Spinal cord (tissue), 10 donors: ENCODE measurements at places on chromosomes 12 and 14. TPM values are rescaled to one million over a fixed set of nuclear protein-coding genes. Genes with fewer than 3 reads are reported as not detected.

ALX1 gene
- total RNA-seq: not detected

KLHL42 gene
- 34.5 TPM for total RNA-seq

PLEK2 gene
- total RNA-seq: 0.77 TPM

ZDHHC22 gene
- 11.5 TPM for total RNA-seq

RXYLT1 gene
- total RNA-seq: 22.9 TPM

PPP1R36 gene
- total RNA-seq: 1.4 TPM

RTL1 gene
- total RNA-seq: 0.44 TPM

SMCO3 gene
- 7.4 TPM for total RNA-seq

FOXN4 gene
- total RNA-seq: 0.33 TPM

C12orf50 gene
- 0.11 TPM for total RNA-seq

TIMELESS gene
- 10.6 TPM for total RNA-seq

MYRFL gene
- total RNA-seq: 1.1 TPM

DNA sequence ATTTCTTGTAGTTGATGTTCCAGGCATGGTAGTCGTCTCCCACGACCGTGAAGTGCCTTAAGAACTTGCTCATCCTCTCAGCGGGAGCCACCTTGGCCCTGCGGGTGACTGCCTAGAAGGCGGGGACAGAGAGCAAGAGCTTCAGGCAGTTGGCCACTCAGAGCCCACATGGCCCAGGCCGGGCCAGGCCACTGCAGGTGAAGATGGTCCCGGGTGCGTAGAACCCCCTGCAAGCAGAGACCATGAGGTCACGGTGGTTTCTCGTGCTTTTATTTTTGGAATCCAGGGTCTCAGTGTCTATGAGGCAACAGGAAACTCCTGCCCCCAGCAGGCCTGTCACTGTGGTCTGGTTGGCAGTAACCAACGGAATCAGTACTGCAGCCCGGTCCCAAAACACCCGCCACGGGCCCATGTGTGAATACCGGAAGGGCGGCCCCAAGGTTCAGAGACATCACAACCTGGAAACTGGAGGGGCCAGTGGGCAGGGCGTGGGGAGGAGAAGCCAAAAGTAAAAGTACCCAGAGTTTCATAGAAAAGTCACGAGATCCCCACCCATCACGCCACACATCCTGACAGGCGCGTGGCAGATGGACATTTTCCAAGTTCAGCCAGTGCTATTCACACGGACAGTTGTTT is 27.5 kb downstream of the HVCN1 start:
- H3K4me3 ChIP-seq: no peak overlapping the region
- H3K4me1 ChIP-seq: peaks cover 18% of the 10 kb centered on the region
- H3K36me3 ChIP-seq: peaks cover 7% of the 10 kb centered on the region
- no peak for DNase-seq
- no peak overlapping the region for H3K27ac ChIP-seq

DNA sequence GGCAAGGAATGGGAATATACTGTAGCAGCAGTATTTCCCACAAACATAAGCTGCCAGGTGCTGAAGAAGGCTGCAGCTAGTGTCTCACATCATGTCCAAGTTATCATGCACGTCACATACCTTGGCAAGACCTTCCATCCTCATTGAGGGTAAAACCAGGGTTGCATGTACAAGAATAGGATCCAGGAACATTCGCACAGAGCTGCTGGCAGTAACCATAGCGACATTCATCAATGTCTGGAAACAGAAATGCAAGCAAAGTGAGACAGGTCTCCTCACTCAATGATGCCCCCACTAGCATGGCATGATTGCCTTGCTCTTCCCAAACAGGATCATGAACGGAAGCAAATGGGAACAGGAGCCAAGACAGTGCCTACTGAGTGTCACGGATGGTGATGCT is 23.8 kb upstream of the TC2N start:
- no peak overlapping the region for H3K4me3 ChIP-seq
- H3K27ac ChIP-seq: peak overlapping the region; percentile 85
- H3K4me1 ChIP-seq: peaks cover 45% of the 10 kb centered on the region
- DNase-seq: peak; percentile 73
- no peaks in the 10 kb centered on the region for H3K27me3 ChIP-seq

- DNase-seq: peak; percentile 5
- H3K27me3 ChIP-seq: no peaks in the 10 kb centered on the region
- H3K4me3 ChIP-seq: peak overlapping the region; percentile 85
- no peak overlapping the region for H3K27ac ChIP-seq
- H3K36me3 ChIP-seq: no peaks in the 10 kb centered on the region
Measured at GRCh38 chr12:74539765-74540526, 2.3 kb downstream of the ATXN7L3B start.

DNA sequence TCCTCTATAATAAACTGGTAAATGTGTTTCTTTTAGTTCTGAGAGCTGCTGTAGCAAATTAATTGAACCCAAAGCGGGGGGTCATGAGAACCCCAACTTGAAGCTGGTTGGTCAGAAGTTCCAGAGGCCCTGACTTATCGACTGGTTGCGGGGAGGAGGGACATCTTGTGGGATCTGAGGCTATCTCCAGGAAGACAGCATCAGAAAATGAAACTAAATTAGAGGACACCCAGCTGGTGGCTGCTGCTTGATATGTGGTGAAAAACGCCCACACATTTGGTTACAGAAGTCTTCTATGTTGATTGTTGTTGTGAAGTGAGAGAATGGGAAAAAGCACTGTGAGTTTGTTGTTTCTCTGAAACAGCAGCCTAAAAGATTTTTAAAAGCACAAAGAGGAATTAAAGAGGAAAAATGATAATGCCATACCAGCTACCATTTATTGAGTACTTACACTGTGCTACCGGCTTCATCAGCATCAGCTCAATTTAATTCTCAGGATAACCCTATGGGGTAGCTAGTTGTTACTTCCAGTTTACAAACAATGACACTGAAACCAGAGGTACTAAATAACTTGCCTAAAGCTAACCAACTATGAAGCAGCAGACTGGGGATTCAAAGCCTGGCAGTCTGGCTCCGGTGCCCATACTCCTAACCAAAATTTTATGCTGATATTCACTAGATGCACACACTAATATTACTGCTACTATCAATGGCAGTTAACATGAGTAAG is 24.3 kb downstream of the DDX24 start:
- peaks cover 64% of the 10 kb centered on the region for H3K36me3 ChIP-seq
- no peak overlapping the region for H3K4me3 ChIP-seq
- H3K27me3 ChIP-seq: no peaks in the 10 kb centered on the region
- H3K4me1 ChIP-seq: peaks cover 8% of the 10 kb centered on the region
- DNase-seq: no peak
- H3K27ac ChIP-seq: no peak overlapping the region

GRCh38 chr12:57098546-57098945 is 9.6 kb downstream of the NAB2 start:
- peaks cover 34% of the 10 kb centered on the region for H3K36me3 ChIP-seq
- no peak for DNase-seq
- no peak overlapping the region for H3K27ac ChIP-seq
- no peaks in the 10 kb centered on the region for H3K27me3 ChIP-seq

- H3K4me3 ChIP-seq: no peak overlapping the region
- no peak for DNase-seq
- H3K27me3 ChIP-seq: peaks cover 29% of the 10 kb centered on the region
- H3K27ac ChIP-seq: no peak overlapping the region
- peaks cover 21% of the 10 kb centered on the region for H3K4me1 ChIP-seq
Measured at GRCh38 chr12:3496957-3497356, 6.0 kb downstream of the PRMT8 start.

DNA sequence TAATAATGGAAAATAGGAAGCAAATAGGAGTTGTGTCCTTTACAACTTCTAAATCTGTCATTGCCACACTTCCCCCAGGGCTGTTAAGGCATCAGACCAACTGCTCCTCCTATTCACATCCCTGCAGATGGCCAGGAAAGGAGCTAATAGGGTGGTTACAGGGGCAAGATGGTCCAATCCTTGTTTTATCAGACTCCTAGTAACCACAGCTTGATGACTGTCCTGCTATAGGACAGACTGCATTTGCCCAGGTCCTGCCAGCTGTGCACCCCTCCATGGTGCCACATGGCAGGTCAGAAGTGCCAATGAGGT is 10.9 kb upstream of the KRT2 start:
- peaks cover 12% of the 10 kb centered on the region for H3K4me1 ChIP-seq
- no peaks in the 10 kb centered on the region for H3K27me3 ChIP-seq
- H3K4me3 ChIP-seq: no peak overlapping the region
- H3K27ac ChIP-seq: no peak overlapping the region

- no peaks in the 10 kb centered on the region for H3K27me3 ChIP-seq
- peaks cover 23% of the 10 kb centered on the region for H3K4me1 ChIP-seq
- no peak for DNase-seq
- no peak overlapping the region for H3K27ac ChIP-seq
Measured at GRCh38 chr12:4133029-4133428, 140.5 kb upstream of the CCND2 start.

- H3K4me1 ChIP-seq: no peaks in the 10 kb centered on the region
- H3K27ac ChIP-seq: no peak overlapping the region
- no peaks in the 10 kb centered on the region for H3K27me3 ChIP-seq
- no peak for DNase-seq
- no peaks in the 10 kb centered on the region for H3K36me3 ChIP-seq
- H3K4me3 ChIP-seq: no peak overlapping the region
Measured at GRCh38 chr12:103128862-103129501, 171.5 kb downstream of the ASCL1 start.

GRCh38 chr12:27583057-27583797 is 59.2 kb downstream of the PPFIBP1 start:
- DNase-seq: no peak
- H3K27me3 ChIP-seq: no peaks in the 10 kb centered on the region

DNA sequence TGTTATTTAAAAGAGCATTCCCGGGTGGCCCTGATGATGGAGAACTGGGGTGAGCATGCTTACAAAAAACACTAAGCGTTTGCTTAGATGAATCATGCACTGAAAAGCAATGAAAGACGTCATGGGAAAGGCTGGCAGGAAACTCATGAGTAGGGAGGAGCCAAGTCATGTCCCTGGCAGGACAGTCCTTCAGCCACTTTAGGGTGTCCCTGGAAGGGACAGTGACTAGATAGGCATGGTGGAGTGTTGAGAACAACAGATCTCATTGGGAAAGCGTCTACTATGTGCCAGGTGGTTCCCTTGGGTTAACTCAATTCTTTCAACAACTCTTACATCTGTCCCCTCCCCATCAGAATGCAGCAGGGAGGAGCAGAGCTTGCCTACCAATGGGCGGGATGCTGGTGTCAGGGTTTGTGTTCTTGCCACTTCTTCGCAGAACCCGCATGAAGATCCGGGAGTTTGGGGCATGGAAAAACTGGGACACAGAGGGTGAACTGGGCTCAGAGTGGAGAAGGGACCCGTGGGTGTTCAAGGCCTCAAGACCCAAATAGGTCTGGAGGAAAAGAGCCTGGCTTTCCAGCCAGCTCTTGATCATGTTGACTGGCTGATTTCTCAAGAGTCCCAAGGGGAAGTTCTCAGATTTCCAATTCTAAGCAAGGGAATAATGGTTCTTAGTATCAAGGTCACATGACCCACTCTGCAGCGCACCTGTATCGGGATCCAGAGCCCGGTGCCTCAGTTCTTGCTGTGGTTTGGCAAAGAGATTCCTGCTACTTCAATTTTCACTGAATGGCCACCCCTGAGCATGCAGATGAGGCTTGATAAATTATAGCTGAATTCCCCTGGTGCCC is 653.9 kb upstream of the TBX3 start:
- H3K36me3 ChIP-seq: no peaks in the 10 kb centered on the region
- H3K27ac ChIP-seq: no peak overlapping the region
- no peaks in the 10 kb centered on the region for H3K4me1 ChIP-seq
- DNase-seq: peak; percentile 20
- H3K4me3 ChIP-seq: no peak overlapping the region

DNA sequence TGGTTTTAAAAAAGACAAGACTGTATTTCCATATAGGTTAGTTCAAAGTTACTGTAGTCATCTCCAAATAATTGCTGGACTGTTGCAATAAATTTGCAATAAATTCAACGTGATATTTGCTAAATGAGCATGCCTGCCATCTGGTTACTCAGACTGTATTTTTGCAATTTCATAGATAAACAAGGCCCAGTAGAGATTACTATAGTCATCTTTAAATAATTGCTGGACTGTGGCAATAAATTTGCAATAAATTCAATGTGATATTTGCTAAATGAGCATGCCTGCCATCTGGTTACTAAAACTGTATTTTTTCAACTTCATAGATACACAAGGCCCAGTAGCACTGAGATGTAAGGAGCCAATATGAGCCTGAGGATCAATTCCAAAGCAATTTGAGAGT is 5.6 kb downstream of the NTN4 start:
- H3K4me3 ChIP-seq: no peak overlapping the region
- no peaks in the 10 kb centered on the region for H3K36me3 ChIP-seq
- peaks cover 13% of the 10 kb centered on the region for H3K27me3 ChIP-seq
- DNase-seq: peak; percentile 55
- peaks cover 10% of the 10 kb centered on the region for H3K4me1 ChIP-seq

DNA sequence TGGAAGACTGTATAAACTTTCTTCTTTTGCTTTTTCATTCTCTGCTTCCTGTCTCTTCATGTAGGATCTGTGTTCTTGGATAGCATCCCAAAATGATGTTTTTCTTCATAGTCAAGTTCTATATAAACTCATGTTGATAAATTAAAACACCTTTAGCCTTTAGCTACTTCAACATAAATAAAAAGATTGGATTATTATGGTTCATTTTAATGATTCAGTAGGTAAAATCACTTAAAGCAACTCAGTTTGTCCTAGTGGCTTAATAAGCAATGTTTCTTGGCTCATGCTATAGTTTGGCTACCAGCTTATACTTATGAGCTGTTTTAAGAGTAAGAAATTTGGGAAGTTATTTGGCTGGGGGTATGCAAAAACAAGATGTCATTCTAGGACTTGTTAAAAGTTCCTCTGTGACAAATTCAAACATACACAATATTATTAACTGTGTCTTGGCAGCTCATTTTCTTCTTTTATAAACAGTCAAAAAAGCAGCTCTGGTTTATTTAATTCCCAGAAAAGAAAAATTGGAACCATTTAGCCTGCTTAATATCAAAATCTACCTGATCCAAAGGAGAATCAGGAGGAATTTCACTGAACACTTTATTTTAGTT is 111.4 kb downstream of the TMTC3 start:
- DNase-seq: no peak
- no peaks in the 10 kb centered on the region for H3K27me3 ChIP-seq
- H3K4me1 ChIP-seq: no peaks in the 10 kb centered on the region
- H3K27ac ChIP-seq: no peak overlapping the region
- no peaks in the 10 kb centered on the region for H3K36me3 ChIP-seq

GRCh38 chr12:130153803-130154202 is 8.5 kb upstream of the FZD10 start:
- no peak overlapping the region for H3K27ac ChIP-seq
- H3K4me3 ChIP-seq: no peak overlapping the region
- peaks cover 10% of the 10 kb centered on the region for H3K27me3 ChIP-seq
- H3K4me1 ChIP-seq: peaks cover 12% of the 10 kb centered on the region
- H3K36me3 ChIP-seq: peaks cover 13% of the 10 kb centered on the region
